ENCODE measurements at places on chromosomes 1 and 21. TPM values are rescaled to one million over a fixed set of nuclear protein-coding genes. Genes with fewer than 3 reads are reported as not detected.

Gene TMEM269
- not detected for total RNA-seq

Gene REN
- 3.1 TPM for total RNA-seq

Gene PDPN
- total RNA-seq, result 0.47 TPM

Gene PTPRU
- total RNA-seq, result 25.7 TPM

Gene ADAM30
- not detected for total RNA-seq

Gene CFAP126
- total RNA-seq, result not detected

Gene DENND2C
- total RNA-seq, result 2.0 TPM

Gene ATP6V1G3
- total RNA-seq, result not detected

Gene TRIM45
- total RNA-seq, result 3.1 TPM

Gene ERG
- total RNA-seq, result not detected

Gene SGIP1
- not detected for total RNA-seq

Gene SPATA45
- not detected for total RNA-seq

Gene ZSWIM5
- total RNA-seq, result 1.6 TPM

Gene CD1E
- not detected for total RNA-seq

Gene LHX8
- not detected for total RNA-seq

Gene UQCRH
- total RNA-seq, result 885 TPM

Gene PRKACB
- total RNA-seq, result 7.8 TPM

Gene PRRX1
- total RNA-seq, result not detected

Gene RGS8
- total RNA-seq, result not detected

Gene MLLT11
- 12.3 TPM for total RNA-seq

Gene SYCP1
- total RNA-seq, result not detected

Gene LRRC40
- total RNA-seq, result 18.4 TPM

Gene CYB561D1
- 2.7 TPM for total RNA-seq

Gene SELP
- total RNA-seq, result not detected

Gene RNF223
- total RNA-seq, result 147 TPM

Gene MSH4
- total RNA-seq, result not detected

Gene ZFYVE9
- 16.6 TPM for total RNA-seq

Gene LIPI
- total RNA-seq, result not detected

Gene E2F2
- 8.3 TPM for total RNA-seq

Gene RAB25
- total RNA-seq, result 18.1 TPM

Gene MYBPH
- total RNA-seq, result not detected

Gene PTAFR
- total RNA-seq, result 3.9 TPM

Gene RNF186
- total RNA-seq, result 0.69 TPM

Gene AMY1C
- not detected for total RNA-seq

Gene RHD
- total RNA-seq, result not detected

Gene CD164L2
- 0.40 TPM for total RNA-seq

Gene PTPN22
- 0.04 TPM for total RNA-seq

Gene TSNAX
- 30.5 TPM for total RNA-seq

Gene ADAMTS1
- 25.1 TPM for total RNA-seq

Gene CDC42BPA
- total RNA-seq, result 42.1 TPM

Gene ATP8B2
- 36.3 TPM for total RNA-seq

Gene AGL
- total RNA-seq, result 9.8 TPM

Gene TIE1
- total RNA-seq, result 1.5 TPM

Gene SLC22A15
- 2.2 TPM for total RNA-seq

Gene CCDC181
- not detected for total RNA-seq

Gene WDR64
- total RNA-seq, result not detected

Gene GPA33
- total RNA-seq, result 0.04 TPM

Gene CR2
- not detected for total RNA-seq

Gene SLAMF6
- total RNA-seq, result not detected

Gene TRIM46
- total RNA-seq, result 5.4 TPM

Gene SCMH1
- total RNA-seq, result 33.6 TPM

Gene ADAMTS4
- 0.52 TPM for total RNA-seq

Gene C1orf115
- 5.9 TPM for total RNA-seq

Gene HSPG2
- 56.0 TPM for total RNA-seq

Gene CELA3B
- not detected for total RNA-seq

Gene RYR2
- total RNA-seq, result not detected

Gene SYT2
- not detected for total RNA-seq

Gene MROH9
- total RNA-seq, result not detected

Gene GUCA2B
- total RNA-seq, result not detected

Gene COL8A2
- 0.58 TPM for total RNA-seq
